Activated naive CD4-positive, alpha-beta T cell (primary cell): ENCODE measurements at places on chromosomes 7 and 10.

GRCh38 chr7:13322126-13322525 is 634.7 kb downstream of the ARL4A start:
- DNase-seq = no peak

GRCh38 chr10:113644185-113645120 is 19.4 kb downstream of the NRAP start:
- DNase-seq = no peak

DNA sequence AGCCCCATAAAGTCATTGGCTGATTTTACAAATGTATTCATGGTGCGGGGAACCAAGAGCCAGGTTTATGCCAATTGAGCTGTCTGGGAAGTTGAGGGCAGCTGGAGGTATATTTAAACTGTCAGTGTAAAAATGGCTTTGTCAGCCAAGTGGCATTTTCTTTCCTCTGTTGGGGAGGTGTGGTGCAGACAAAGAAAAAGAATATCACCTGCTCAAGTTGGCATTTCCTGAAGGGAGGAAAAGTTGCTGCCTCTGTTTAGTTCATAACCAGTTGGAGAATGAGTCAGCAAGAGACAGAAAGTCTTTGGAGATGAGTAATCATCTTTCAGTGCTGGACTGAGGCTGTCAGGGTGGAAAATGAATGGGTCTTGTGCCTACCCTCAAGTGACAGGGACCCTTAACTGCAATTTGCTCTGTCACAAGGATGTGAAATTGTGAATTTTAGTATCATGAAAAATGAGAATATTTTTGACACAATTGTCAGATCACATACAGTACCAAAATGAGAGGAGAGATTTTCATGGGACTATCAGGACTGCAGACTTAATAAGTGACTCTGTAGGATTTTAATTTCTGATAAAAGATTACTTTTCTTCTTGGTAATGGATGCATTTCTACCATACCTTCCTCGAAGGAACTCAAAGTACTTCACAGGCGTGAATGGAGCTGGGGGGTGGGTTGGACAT is 137.3 kb downstream of the ANLN start:
- no peak for DNase-seq

GRCh38 chr7:107180378-107180777 is 11.6 kb downstream of the HBP1 start:
- DNase-seq = no peak

DNA sequence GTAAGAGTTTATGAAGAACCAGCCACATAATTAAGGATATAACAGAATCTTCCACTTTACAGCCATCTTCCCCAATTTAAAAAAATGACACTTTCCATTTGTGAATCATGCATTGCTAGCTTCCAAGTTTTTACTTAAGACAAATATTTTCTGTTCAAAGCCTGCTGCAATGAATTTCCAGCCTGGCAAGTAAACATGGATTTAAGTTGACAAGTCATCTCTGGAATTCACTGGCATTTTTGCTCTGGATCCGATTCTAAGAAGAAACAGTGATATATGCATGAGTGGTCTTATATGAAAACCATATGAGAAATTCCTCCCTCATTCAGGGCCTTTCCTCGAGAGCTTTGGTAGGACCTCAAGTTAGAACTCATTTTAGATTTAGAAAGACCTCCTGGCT is 116.1 kb upstream of the CDCA7L start:
- no peak for DNase-seq

DNA sequence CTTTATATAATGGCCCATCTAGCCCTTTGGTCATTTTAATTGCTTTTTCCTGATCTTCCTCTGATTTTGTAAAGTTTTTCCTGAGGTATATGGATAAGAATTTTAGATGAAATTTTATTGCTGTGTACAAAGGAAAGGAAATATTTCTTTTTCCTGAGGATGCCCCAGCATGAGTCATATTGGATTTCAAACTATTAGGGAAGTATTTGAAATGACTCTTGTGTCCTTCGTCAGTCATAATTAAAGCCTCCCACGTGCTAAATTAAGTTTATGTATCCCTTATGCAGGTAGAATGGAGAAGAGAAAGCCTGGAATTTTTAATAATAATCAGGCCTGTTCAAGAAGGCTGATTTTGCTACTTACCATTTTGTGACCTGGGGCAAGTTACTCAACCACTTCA is 82.6 kb upstream of the GLI3 start:
- no peak for DNase-seq

DNA sequence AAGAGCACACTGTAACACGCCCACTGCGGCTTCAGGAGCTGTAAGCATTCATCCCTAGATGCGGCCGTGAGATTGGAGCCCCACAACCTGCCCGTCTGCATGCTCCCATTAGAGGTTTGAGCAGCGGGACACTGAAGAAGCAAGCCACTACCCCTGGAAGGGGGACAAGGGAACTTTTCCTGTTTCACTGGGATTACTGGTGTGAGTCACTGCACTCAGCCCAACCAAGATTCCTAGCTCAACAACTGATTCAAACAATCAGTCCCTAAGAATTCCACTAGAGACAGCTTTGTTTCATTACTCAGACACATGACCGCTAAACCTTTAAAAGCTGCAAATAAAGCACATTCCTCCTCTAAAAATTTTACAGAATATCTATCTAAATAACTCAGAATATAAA is 69.8 kb downstream of the ORC5 start:
- DNase-seq = no peak

DNA sequence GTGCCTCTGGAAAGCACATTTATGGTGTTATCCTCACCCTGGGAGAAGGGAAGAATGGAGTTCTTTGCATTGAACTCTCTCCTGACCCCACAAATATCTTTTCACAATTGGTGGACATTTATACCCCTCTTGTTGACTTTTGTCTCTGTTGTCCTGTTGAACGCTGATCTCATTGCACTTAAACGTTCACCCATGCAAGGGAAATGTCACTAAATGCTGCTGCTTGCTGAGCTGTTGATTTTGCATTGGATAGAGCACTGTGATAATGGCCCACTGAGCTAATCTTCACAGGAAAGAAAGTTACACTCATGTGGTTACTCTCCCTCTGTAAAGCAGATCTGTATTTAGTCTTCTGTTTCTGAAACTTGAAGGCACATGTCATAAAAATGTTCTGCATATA is 133.4 kb downstream of the FZD1 start:
- no peak for DNase-seq

GRCh38 chr10:7667262-7668141 is 736 bp upstream of the ITIH5 start:
- DNase-seq = no peak

DNA sequence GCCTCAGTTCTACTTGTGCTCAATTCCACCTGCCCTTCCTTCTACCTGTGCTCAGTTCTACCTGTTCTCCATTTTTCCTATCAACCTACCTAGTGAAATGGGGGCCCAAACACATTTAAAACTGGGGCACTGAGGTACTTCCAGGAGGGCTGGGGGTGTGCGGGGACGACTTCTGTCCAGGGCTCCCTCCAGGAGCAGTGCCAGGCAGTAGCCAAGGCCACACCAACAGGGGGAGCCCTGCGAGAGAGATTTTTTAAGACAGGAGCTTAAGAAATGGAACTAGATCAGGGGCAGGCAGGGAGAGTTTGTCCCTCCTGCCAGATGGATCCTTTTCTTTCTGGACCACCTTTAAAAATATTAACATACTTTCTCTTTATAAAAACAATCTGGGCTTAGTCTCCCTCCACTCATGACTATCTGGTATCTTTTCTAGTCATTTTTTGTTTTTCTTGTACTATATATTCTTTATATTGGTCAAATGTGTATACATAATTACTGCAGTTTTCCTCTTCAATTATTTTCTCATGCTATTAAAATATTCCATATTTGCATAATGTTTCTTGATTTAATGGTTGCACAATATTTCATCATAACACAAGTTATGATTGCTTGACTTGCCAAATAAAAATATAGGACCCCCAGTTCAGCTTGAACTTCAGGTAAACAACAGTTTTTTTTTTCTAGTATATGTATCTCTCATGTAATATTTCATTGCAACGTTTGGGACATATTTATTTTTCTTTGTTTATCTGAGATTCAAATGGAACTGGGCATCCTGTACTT is 47.3 kb upstream of the INSYN2A start:
- no peak for DNase-seq

GRCh38 chr10:50438049-50438936 is 185.5 kb downstream of the SGMS1 start:
- DNase-seq = no peak

DNA sequence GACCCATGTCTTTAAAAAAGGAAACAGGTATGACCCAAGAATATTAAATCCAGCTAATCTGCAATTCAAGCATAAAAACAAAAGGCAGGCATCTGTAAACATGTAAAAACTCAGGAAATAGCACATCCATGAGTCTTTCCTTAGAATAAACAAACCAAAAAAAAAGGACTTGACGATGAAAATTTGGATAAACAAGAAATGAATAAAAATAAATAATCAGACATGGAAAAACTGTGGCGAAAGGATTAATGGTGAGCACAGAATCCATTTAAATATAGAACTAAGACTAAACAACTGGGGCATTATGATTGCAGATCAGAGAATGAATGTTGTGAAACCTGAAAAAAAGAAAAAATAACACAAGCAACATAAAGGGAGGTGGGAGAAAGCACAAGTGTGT is 170.1 kb downstream of the DOCK4 start:
- no peak for DNase-seq

- no peak for DNase-seq
Measured at GRCh38 chr7:114835303-114835702, 86.6 kb upstream of the MDFIC start.

- no peak for DNase-seq
Measured at GRCh38 chr7:107355616-107356015, 114.2 kb upstream of the GPR22 start.

GRCh38 chr10:71269301-71270288 is 49.5 kb upstream of the SLC29A3 start:
- no peak for DNase-seq

DNA sequence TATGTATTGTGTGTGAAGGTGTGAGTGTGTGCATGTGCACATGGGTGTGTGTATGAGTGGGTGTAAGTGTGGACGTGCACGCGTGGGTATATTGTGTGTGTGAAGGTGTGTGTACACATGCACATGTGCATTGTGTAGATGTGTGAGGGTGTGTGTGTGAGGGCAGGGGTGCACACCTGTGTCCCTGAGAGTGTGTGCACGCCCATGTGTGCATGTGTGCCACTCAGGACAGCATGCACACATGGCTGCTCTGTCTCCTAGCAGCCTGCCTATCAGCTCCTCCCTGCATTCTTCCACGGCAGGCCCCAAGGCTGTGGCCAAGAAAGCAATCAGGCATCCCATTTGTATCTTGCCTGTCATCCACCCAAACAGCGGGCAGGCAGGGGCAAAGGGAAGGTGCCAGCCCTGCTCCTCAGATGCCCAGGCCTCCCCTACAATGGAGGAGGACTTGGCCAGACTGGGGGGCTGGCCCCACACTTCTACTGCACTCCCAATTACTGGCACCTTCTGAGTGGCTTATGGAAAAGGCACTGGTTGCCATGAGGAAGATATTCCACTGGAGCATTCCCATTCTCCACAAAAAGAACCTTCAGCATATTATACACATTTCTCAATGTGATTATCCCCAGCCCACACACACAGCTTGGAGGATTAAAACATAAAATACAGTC is 380.4 kb upstream of the ZMIZ1 start:
- DNase-seq = no peak

GRCh38 chr10:128050936-128051335 is 75.3 kb downstream of the MKI67 start:
- DNase-seq = no peak

DNA sequence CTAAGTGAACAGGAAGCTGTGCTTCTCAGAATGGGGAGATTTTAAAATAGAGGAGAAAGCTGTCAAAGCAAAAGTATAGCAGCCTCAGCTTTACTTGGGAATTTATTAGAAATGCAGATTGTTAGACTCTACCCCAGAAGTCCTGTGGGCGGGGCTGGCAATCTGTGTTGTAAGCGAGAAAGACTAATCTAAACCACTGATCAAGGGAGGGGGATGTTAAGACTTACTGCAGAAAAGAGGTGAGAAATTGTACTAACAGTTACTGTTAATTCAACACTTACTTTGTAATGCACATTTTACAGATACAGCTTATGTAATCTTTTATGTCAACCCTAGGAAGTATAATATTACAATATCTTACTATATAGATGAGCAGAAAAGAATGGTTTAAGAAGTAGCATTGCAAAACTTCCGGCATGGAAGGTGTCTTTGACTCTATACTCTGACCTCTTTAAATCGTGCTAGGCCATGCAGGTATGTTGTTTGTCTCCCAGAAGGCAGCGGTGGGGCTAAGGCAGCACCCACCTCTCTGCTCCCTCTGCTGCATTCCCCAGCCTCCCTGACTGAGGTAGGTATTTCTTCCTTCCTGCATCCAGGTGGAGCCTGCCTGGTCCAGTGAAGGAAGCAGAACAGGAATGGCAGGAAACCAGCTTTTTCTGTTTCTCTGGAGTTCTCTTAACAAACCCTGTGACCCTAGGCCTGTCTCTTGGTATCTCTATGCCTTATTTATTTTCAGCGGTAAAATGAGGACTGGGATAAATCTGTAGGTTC is 462.2 kb downstream of the AUTS2 start:
- no peak for DNase-seq

DNA sequence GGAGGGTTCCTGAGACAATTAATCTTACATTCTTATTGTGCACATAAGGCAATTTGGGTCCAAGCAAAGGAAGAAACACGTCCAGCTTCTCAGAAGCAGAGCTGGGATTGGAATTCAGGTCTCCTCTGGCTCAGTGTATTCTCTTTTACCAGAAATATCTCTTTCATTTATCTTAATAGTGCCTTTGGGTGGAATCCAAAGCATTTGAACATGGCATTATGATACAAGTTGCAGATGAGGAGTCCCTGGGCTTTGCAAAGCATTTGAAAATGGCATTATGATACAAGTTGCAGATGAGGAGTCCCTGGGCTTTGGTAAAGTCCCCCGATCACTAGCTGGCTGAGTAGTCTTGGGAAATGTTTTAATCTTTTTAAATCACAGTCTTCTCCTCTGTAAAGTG is 30.0 kb upstream of the PTN start:
- DNase-seq = no peak

DNA sequence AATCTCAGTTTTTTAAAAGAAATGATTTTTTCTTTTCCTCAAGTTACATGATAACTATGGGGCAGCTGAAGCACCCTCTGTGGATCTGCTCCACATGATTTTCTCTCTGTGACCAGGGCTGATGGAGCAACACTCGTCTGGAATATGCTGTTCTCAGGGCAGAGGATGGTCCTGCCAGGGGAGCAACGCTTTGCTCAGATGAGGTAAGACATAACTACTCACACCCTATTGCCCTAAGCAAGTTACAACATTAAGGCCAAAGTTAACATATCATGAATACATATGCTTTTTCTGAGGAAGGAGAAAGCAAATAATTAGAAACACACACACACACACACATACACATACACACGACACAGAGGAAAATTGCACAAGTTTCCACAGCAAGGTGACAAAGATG is 71.4 kb downstream of the CALCR start:
- DNase-seq = no peak

- DNase-seq = no peak
Measured at GRCh38 chr7:16989811-16990413, 108.1 kb upstream of the AGR3 start.

- no peak for DNase-seq
Measured at GRCh38 chr10:679556-679955, 9.9 kb downstream of the DIP2C start.

GRCh38 chr10:48768926-48769325 is 84.3 kb downstream of the WDFY4 start:
- DNase-seq = no peak
